Stimulated activated CD4-positive, alpha-beta T cell treated with anti-CD3 and anti-CD28 coated beads, Interleukin-4, amount 100 ng/mL, for 48 hours (primary cell): ENCODE measurements at places on chromosomes 5 and 9.

GRCh38 chr5:150851039-150851438 is 4.7 kb downstream of the IRGM start:
- DNase-seq = no peak

DNA sequence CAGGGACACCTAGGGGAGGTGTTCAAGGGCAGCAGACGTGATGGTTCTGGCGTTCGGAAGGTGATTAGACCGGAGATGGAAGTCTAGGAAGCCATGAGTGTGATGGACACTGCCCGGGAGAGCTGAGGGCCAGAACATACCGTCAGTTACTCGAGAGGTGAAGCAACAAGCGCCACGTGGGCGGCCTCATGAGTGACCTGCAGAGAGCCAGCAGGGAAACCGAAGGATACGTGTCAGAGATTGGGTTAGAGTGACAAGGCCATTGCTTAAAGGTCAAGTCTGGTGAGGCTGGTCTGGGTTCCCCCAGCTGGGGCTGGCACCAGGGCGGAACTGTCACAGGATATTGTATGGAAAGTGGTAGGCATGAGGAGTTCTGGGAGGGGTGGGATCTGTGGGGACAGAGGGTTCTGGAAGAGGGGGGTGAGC is 60.0 kb downstream of the C9orf50 start:
- no peak for DNase-seq

- DNase-seq = no peak
Measured at GRCh38 chr5:64654561-64654938, 35.8 kb upstream of the SHISAL2B start.

GRCh38 chr5:131706281-131706680 is 71.3 kb upstream of the RAPGEF6 start:
- DNase-seq = no peak

DNA sequence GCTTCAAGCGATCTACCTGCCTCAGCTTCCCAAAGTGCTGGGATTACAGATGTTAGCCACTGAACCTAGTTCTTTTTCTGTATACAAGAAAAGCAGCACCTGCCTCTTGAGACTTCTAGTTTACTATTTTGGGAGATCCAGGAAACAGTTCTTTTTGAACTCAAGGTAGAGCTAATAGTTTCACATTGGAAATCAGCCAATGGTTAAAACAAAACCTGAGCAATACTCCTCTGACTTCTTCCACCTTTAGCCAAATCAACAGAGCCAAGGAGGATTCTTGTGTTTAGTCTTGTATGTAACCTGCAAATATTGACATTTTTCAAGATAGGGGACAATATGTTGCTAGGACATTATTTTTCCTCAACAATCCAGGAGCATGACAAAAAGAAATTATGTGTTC is 349.4 kb downstream of the SH3GL2 start:
- no peak for DNase-seq

DNA sequence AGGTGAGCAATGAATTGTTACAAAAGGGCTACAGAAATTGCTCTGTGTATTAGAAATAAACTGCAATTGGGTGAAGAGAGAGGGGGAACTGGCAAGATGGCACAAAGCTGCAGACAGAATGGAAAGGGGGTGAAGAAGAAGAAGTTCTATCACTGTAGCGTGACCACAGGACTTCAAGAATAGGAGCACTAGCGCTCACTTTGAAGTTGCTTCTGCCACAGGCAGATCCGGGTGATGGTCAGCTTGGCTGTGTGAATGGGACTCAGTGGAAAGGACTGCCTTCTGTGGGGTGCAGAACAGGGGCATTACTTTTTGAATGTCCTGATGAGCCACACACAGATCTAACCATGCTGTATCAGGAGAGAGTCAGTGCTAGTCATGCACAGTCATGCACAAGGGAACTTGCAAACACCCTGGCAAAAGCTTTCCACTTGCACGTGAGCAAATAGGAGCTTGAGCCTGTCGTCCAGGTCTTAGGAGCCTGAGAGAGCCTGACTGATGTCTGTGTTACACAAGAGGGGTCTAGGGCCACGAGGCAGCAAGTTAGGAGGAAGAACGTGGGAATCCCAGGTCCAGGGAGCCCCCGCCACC is 16.3 kb downstream of the IL5 start:
- no peak for DNase-seq

DNA sequence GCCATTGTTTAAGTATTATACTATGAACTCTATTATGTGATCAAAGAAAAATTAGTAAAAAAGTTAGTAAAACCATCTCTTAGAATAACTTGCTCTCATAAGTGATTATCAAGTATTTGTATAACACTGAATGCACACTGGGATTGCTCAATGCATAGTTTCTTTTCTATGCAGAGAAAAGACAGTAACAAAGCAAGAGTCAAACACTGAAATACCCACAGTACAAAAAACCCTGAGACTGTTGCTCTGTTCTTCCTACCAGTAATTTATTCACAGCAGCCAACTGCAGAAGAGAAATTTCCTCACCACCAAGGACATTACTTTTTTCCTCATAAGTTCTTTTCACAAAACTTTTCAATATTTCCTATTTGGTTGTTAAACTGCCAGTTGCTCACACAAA is 634.4 kb downstream of the DTWD2 start:
- no peak for DNase-seq

GRCh38 chr9:130837002-130837511 is 2.0 kb downstream of the ABL1 start:
- no peak for DNase-seq

GRCh38 chr5:15304914-15305834 is 194.8 kb upstream of the FBXL7 start:
- DNase-seq = no peak

DNA sequence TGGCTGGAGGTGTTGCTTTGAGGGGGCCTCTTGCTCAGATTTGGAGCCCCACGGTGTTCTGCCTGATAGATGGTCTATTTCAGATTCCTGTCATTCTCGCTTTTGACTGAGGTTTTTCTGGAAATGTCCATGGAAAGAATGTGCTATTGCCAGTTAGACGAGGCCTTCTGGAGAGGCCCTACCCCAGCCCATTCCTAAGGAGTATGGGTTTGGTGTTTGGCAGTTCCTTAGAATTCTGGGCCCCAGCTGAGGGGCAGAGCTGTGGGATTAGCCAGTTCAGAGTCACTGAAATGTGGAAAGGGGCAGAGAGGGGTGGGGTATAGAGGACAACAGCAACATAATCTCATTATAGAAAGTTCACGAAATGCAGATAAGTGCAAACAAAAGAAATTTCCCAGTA is 50.5 kb downstream of the GALNT10 start:
- DNase-seq = no peak

GRCh38 chr9:128316421-128316820 is 5.8 kb downstream of the TRUB2 start:
- DNase-seq = no peak

DNA sequence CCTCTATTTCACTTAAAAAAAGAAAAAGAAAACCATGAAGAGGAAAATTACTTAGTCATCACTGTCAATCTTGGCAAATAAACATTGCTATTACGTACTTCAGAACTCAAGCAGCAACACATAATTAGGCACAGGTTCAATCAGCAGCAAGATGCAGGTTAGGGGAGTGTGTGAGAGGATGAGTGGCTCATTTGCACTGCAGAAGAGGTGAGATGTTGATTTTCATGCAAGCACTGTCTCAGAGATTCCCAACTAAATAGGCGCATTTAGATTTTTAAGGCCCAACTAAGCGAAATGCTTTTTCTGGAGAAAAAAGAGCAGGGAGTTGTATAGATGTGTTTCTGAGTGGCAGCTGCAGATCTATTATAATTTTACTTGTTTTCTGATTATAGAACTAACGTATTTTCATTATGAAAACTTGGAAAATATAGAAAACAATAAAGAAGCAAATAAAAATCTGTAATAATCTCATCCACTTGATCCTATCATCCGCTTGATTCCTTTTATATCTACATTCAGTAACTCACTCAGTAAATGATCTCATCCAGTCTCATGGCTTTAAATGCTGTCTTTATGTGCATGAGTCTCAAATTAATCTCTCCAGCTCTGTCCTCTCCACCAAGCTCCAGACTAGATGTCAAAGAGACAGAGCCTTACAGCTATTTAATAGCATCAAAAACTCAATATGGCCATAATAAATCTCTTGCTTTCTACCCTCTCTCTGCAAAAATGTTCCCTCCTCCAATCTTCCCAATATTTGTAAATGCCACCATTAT is 162.5 kb downstream of the ZNF462 start:
- DNase-seq = no peak

- DNase-seq = no peak
Measured at GRCh38 chr9:130530938-130531337, 48.4 kb upstream of the FUBP3 start.

DNA sequence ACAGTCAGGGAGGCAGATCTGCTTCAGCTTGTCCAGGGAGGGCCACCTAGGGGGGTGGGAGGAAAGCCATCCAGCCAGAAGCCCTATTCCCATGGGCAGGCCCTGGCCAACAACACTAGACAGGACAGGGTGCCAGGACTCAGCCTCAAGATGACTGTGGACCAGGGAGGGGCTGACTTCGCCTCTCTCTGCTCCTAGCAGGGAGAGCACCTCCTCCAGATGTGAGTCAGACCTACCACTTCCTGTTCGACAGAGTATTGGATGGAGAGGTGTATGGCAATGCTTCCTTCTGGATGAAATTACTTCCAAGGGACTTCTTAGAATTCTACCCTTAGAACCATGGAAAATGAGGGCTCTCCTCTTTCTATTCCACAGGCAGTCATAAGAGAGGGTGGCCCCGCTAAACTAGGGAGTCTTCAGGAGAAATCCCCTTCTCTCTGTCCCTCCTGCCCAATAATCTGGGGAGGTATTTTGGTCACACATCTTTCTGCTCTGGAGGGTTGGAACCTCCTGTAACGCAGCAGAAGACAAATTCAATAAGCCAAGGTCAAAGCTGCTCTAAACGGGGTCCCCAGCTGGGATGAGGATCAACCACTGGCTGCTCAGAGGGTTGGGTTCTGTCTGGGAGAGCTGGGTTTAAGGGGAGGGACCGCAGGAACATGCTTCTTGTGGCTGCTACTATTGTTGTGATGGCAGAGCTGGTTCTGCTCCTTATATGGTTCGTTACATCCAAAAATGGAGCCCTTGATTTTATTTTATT is 23.2 kb upstream of the RCL1 start:
- DNase-seq = no peak

GRCh38 chr9:76717176-76717575 is 47.1 kb upstream of the PCA3 start:
- no peak for DNase-seq

DNA sequence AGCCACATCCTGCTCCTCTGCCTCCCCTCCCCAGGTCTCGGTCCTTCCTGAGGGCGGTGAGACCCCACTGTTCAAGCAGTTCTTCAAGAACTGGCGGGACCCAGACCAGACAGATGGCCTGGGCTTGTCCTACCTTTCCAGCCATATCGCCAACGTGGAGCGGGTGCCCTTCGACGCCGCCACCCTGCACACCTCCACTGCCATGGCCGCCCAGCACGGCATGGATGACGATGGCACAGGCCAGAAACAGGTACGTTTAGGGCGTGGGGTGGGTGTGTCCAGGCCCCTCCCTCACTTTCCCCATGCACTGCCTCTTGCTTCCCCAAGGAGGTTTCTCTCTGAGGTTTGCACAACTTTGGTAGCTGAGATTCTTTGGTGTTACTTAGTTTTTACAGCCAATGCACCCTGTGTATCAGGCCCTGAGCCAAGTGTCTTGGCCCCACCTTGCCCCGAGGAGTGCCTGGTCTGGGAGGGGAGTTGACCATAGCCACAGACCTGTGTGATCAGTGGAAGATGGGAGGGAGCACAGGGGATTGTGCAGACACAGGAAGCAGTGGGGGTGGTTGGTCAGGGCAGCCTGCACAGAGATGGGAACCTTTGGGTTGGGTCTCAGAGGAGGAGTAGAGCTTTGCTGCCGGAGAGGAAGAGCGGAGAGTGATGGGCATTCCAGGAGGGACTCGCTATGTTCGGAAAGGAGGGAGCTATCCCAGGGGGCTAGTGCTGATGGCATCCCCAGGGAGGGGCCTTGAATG is 50.8 kb downstream of the GSN start:
- no peak for DNase-seq

- DNase-seq = no peak
Measured at GRCh38 chr5:141729387-141730006, 47.5 kb upstream of the ARAP3 start.

DNA sequence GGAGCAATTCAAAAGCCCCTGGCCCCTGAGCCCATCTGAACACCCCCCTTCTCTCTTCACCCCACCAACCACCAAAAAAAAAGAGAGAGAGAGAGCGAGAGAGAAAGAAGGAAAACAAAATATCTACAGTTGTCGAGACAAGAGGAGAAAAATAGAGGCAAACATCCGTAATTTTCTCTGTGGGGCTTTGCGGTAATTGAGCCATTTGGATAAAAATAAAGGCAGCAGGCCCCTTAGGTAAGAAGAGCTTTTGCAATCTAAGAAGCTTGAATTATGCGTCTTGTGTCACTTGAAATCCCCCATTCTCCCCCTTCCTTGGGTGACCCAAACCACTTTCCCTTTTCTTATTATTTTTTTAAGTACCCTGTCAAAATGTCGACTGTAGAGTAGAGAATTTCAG is 35.5 kb upstream of the FUBP3 start:
- no peak for DNase-seq

DNA sequence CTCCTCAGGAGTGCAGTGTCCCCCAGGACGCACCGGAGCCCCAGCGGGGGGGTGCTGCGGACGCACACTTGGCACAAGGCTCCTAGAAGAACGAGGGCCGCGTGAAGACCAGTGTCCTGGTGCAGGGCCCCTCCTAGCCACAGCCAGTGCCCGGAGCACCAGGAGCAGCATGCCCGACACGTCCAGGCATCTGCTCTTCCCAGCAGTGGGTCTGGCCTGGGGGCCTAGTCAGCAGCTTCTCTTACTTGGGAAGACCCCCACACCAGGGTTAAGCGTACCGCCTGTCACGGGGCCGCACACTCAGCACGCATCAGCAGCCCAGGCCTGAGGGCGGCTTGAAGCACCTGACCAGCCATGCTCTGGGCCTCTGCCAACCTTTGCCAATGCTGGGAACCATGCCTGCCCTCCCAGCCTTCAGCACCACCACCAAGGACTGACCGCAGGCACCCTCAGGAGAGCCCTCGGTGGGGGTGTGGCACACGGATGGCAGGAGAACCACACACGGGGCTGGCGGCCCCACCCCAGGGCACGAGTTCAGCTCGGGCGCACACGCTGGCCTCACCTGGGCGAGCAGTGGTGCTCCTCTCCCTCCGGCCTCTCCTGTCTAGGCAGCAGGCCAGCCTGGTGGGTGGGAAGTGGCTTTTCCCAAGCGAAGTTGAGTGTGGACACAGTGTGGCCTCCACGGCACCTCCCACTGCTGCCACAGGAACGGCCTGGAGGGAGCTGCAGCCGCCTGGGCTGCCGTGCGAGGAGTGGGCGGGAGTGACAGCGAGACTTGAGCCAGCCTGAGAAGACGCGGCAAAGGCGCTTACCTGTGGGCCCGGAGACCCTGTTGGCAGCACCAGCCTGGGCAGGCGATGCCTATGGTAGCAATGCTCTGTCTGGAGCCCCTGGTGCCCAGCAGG is 12.0 kb upstream of the AJM1 start:
- no peak for DNase-seq

GRCh38 chr9:38394416-38394815 is 1.9 kb downstream of the ALDH1B1 start:
- no peak for DNase-seq

DNA sequence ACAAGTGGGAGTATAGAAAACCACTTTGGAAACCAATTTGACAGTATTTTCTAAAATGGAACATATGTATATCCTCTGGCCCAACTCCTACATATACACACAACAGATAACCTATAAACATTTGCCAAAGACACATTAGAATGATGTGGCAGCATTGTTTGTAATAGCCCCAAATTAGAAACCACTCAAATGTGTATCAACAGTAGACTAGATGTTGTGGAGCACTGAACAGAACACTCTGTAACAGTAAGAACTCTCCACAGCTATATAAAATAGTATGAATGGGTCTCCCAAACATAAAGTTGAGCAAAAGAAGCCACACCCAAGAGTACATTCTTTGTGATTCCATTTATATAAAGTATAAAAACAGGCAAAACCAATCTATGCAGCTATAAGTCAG is 6.1 kb downstream of the ZNF622 start:
- DNase-seq = no peak
